CD4-positive, alpha-beta T cell (primary cell): ENCODE measurements at places on chromosomes 7 and 10. TPM values are rescaled to one million over a fixed set of nuclear protein-coding genes. Genes with fewer than 3 reads are reported as not detected.

- H3K36me3 ChIP-seq, result no peaks in the 10 kb centered on the region
- H3K27ac ChIP-seq, result peak within 1 kb of the TSS; percentile 51
- H3K27me3 ChIP-seq, result no peaks in the 10 kb centered on the region
- peaks cover 59% of the 10 kb centered on the region for H3K4me1 ChIP-seq
- peak within 1 kb of the TSS; percentile 58 for H3K4me3 ChIP-seq
- DNase-seq, result peak; percentile 88
Observed at GRCh38 chr7:36723951-36724664, at the start of gene AOAH. TSS of gene AOAH (minus strand) at chr7:36724494. CDS start at chr7:36724148, 346 bp downstream.

The PTPRE gene
- total RNA-seq, result 55.1 TPM

- H3K4me3 ChIP-seq, result no peak overlapping the region
- H3K27me3 ChIP-seq, result no peaks in the 10 kb centered on the region
- no peak overlapping the region for H3K27ac ChIP-seq
- DNase-seq, result no peak
- no peaks in the 10 kb centered on the region for H3K36me3 ChIP-seq
Observed at GRCh38 chr10:18044976-18045720, 93.4 kb downstream of the SLC39A12 start.

The OR2F1 gene
- total RNA-seq, result not detected

The C10orf105 gene
- 0.25 TPM for total RNA-seq

GRCh38 chr7:123372368-123372767 is 162.0 kb downstream of the IQUB start:
- no peak overlapping the region for H3K4me3 ChIP-seq
- DNase-seq, result no peak
- no peaks in the 10 kb centered on the region for H3K4me1 ChIP-seq
- no peak overlapping the region for H3K27ac ChIP-seq
- H3K27me3 ChIP-seq, result no peaks in the 10 kb centered on the region

DNA sequence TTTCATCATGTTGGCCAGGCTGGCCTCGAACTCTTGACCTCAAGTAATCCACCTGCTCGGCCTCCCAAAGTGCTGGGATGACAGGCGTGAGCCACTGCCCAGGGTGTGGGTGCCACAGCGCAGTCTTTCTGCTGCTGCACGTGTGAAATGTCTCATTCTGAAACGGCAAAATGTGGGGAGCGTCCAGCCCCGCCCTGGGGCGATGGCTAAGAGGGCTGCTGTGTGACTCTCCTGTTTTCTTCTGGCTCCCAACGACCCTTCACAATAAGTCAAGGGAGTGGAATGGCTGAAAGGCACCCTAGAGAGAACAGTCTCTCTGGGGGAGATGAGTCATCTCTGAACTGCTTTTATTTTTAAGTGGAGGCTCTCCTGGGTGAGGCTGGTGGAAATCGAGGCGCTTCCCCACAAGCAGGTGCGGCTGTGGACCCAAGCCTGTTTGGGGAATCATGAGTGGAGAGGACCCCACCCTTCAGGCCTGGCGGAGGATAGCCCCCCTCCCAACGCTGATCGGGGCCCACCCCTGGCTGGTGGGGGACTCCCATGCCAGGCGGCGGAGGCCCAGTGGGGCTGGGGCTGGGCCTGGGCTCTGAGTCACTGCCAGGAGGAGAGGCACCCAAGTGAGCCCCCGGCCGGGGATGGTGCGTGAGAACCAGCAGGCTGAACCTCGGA is 18.0 kb downstream of the ADAP1 start:
- DNase-seq, result no peak
- H3K27ac ChIP-seq, result no peak overlapping the region
- no peak overlapping the region for H3K4me3 ChIP-seq
- no peaks in the 10 kb centered on the region for H3K36me3 ChIP-seq
- H3K27me3 ChIP-seq, result no peaks in the 10 kb centered on the region

DNA sequence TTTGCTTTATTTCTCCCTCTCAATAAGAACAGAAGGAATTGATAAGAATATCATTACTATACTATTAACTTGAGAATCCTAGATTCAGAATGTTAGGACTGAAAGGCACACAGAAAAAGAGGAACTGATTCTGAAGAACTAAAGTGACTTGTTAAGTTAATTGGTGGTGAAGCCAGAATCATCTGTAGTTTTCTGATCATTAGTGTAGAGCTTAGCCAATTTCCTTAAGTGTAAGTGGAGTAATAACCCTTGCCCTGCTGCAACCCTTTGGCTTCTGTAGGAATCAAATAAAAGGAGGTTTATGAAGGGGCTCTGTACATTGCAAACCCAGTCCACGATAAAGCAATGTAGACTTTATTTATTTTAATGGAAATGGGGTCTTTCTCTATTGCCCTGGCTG is 1186.0 kb downstream of the SORCS3 start:
- no peak overlapping the region for H3K27ac ChIP-seq
- H3K4me1 ChIP-seq, result no peaks in the 10 kb centered on the region
- no peak overlapping the region for H3K4me3 ChIP-seq

GRCh38 chr7:87899255-87899654 is 23.0 kb downstream of the DBF4 start:
- no peak for DNase-seq
- no peak overlapping the region for H3K4me3 ChIP-seq
- H3K27ac ChIP-seq, result no peak overlapping the region
- no peaks in the 10 kb centered on the region for H3K27me3 ChIP-seq

GRCh38 chr7:128879939-128880746 is 17.5 kb downstream of the ATP6V1F start:
- H3K36me3 ChIP-seq, result no peaks in the 10 kb centered on the region
- H3K27ac ChIP-seq, result no peak overlapping the region
- H3K4me3 ChIP-seq, result no peak overlapping the region
- DNase-seq, result peak; percentile 43
- H3K4me1 ChIP-seq, result peaks cover 10% of the 10 kb centered on the region
- H3K27me3 ChIP-seq, result no peaks in the 10 kb centered on the region

DNA sequence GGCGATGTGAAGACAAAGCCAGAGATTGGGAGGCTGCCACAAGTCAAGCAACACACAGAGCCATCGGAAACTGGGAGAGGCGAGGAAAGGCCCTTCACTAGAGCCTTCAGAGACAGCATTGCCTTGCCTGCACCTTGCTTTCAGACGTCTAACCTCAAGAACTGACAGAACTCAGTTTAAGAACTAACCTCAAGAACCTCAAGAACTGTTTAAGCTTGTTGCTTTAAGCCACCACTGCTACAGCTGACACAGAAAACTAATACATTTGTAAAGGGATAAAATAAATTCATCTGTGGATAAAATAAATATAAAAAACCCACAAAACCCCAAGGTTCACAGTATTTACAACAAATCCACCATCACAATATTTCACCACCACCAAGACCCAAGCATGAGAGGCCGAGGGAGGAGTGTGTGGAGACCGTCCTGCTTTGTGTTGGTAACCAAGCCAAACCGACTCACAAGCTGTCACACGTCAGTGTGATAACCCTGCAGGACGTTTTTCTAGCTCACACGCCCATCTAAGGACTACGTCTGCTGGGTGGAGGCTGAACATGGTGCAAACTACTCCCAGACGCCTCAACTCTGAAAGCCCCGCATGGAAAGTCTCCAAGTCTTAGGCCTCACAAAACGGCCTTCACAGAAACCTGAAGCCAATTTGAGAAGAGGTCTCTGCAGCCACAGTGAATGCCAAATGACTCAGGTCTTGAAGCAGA is 116.8 kb downstream of the ABLIM1 start:
- H3K36me3 ChIP-seq, result no peaks in the 10 kb centered on the region
- peak; percentile 93 for DNase-seq
- H3K4me1 ChIP-seq, result peaks cover 92% of the 10 kb centered on the region
- peak overlapping the region; percentile 8 for H3K4me3 ChIP-seq
- H3K27ac ChIP-seq, result peak overlapping the region; percentile 92
- no peaks in the 10 kb centered on the region for H3K27me3 ChIP-seq

- H3K4me1 ChIP-seq, result no peaks in the 10 kb centered on the region
- no peak overlapping the region for H3K4me3 ChIP-seq
- DNase-seq, result no peak
- no peaks in the 10 kb centered on the region for H3K36me3 ChIP-seq
- H3K27ac ChIP-seq, result no peak overlapping the region
- H3K27me3 ChIP-seq, result no peaks in the 10 kb centered on the region
Observed at GRCh38 chr10:93267521-93267920, 193.8 kb downstream of the CYP26A1 start.

The SPDYE6 gene
- not detected for total RNA-seq

- peaks cover 31% of the 10 kb centered on the region for H3K36me3 ChIP-seq
- no peaks in the 10 kb centered on the region for H3K27me3 ChIP-seq
- H3K27ac ChIP-seq, result peak within 1 kb of the TSS; percentile 59
- peak within 1 kb of the TSS; percentile 77 for H3K4me3 ChIP-seq
- peaks cover 20% of the 10 kb centered on the region for H3K4me1 ChIP-seq
- peak; percentile 97 for DNase-seq
Observed at GRCh38 chr10:100535715-100536353, at the start of gene HIF1AN. TSS of gene HIF1AN (plus strand) at chr10:100535943. CDS start at chr10:100535959, 16 bp downstream.

The SRRM3 gene
- not detected for total RNA-seq

DNA sequence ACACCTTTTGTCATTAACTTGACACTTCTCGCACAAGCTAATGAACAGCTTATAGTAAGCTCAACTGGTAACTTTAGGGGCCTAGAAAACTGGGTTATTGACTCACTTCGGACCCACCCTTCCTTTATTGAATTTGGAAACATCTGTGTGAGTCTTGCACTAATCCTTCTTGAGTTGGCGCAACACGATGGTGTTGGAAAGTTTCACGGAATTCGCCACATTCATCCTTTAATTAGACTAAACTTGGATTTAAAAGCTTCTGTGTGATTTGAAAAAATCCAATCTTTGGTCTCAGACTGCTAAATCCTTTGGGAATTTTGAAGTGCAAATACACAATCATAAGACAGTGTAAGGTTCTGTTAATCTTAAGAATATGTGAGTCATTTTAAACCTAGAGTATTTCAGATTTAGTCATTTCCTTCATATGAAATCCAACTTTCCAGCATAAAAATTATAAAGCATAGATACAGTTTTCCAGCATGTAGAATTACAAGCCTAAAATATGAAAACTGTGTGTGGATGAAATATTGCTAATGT is 15.1 kb downstream of the FZD8 start:
- no peaks in the 10 kb centered on the region for H3K36me3 ChIP-seq
- H3K27me3 ChIP-seq, result peaks cover 3% of the 10 kb centered on the region
- DNase-seq, result no peak
- H3K27ac ChIP-seq, result no peak overlapping the region
- H3K4me3 ChIP-seq, result no peak overlapping the region

The C7orf25 gene
- 2.1 TPM for total RNA-seq

DNA sequence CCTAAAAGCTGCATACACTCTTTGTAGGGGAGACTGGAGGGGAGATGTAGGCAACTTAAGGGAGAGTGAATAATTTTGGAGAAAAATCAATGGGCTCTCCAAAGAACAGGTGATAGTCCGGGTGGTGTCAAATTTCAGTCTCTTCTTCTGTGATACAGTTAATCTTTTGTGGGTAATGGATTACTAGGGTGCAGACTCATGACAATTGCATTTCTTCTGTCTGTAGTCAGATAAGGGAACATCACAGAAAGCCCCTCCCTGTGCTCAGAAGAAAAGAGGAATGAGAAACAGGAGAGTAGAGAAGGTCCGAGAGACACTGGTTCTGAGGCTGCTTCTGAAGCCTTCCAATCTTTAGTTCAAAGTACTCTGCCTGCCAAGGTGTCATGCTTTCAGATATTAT is 1140.7 kb upstream of the LRRN3 start:
- H3K27ac ChIP-seq, result no peak overlapping the region
- no peaks in the 10 kb centered on the region for H3K27me3 ChIP-seq
- no peaks in the 10 kb centered on the region for H3K4me1 ChIP-seq
- no peak overlapping the region for H3K4me3 ChIP-seq

The DYNC1I1 gene
- total RNA-seq, result 0.08 TPM

The UNCX gene
- total RNA-seq, result not detected

GRCh38 chr10:113920875-113921274 is 66.4 kb downstream of the NHLRC2 start:
- H3K27ac ChIP-seq, result no peak overlapping the region
- H3K4me3 ChIP-seq, result no peak overlapping the region
- H3K27me3 ChIP-seq, result no peaks in the 10 kb centered on the region
- no peaks in the 10 kb centered on the region for H3K36me3 ChIP-seq

GRCh38 chr7:32890010-32890792 is 1.4 kb downstream of the KBTBD2 start:
- H3K27me3 ChIP-seq, result no peaks in the 10 kb centered on the region
- no peaks in the 10 kb centered on the region for H3K36me3 ChIP-seq
- peaks cover 37% of the 10 kb centered on the region for H3K4me1 ChIP-seq
- H3K27ac ChIP-seq, result peak overlapping the region; percentile 99

DNA sequence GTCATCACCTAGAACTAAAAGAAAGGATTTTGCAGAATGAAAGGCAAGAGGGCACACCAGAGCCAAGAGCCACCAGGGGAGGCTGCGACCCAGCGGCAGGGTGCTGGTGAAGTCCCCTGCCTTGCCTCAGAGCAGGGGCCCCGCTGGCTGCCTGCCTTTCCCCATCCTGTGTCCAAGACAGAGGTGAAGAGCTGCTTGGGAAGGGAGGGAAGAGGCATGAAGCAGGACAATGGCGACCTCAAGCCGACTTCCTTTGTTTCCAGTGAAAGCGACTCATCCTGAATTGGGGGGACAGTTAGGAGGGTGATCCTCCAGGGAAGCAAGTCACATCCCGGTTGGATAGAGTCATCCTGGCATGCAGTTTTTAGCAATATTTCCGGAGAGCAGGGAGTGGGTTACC is 255.5 kb upstream of the YAE1 start:
- no peaks in the 10 kb centered on the region for H3K4me1 ChIP-seq
- no peaks in the 10 kb centered on the region for H3K27me3 ChIP-seq
- H3K4me3 ChIP-seq, result no peak overlapping the region
- no peak for DNase-seq
- no peaks in the 10 kb centered on the region for H3K36me3 ChIP-seq

The CCDC172 gene
- total RNA-seq, result not detected

The ANXA8 gene
- total RNA-seq, result not detected

The GPR85 gene
- total RNA-seq, result not detected

GRCh38 chr10:105274556-105275070 is 633.5 kb downstream of the SORCS3 start:
- H3K27me3 ChIP-seq, result no peaks in the 10 kb centered on the region
- no peak for DNase-seq
- H3K36me3 ChIP-seq, result no peaks in the 10 kb centered on the region
- H3K27ac ChIP-seq, result no peak overlapping the region

GRCh38 chr7:43750016-43750887 is 8.2 kb upstream of the BLVRA start:
- no peaks in the 10 kb centered on the region for H3K36me3 ChIP-seq
- no peaks in the 10 kb centered on the region for H3K4me1 ChIP-seq
- no peak overlapping the region for H3K27ac ChIP-seq
- DNase-seq, result no peak
- H3K27me3 ChIP-seq, result no peaks in the 10 kb centered on the region

GRCh38 chr10:68550747-68551411 is 9.3 kb upstream of the TET1 start:
- H3K4me3 ChIP-seq, result no peak overlapping the region
- no peaks in the 10 kb centered on the region for H3K4me1 ChIP-seq

DNA sequence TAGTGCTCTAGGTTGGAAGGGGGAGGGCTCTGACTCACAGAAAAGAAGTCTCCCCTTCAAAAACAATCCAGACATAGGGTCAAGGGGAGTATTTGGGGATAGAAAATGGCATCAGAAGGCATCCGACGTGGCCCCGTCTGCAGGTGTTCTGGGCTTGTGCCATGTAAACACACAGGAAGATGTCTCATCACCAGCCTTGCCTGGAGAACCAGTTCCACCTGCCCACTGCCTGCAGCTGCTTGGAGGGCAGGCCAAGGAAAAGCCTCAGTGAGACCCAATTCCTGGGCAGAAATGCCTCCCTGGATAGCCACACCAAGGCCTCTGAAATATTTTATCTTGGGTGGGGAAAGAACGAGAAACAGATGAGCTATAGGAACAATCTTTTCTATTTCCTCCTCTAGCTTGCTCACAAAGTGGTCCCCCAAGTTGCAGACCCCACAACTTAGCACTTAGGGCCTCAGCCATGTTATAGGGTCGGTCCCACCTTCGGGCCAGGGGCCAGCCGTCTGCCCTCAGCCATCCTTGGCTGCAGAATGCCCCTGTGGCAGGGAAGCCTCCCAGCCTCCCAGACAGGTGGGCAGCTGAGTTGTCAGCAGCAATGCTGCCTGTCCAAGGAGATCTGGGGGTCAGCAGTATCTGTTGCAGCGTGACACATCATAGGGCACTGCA is 54.3 kb upstream of the ECHDC3 start:
- no peak for DNase-seq
- no peaks in the 10 kb centered on the region for H3K36me3 ChIP-seq
- H3K4me1 ChIP-seq, result peaks cover 42% of the 10 kb centered on the region
